ENCODE measurements at places on chromosomes 6 and 20.

- no peak for DNase-seq
Measured at GRCh38 chr20:57826666-57827287, 117.0 kb upstream of the PMEPA1 start.

DNA sequence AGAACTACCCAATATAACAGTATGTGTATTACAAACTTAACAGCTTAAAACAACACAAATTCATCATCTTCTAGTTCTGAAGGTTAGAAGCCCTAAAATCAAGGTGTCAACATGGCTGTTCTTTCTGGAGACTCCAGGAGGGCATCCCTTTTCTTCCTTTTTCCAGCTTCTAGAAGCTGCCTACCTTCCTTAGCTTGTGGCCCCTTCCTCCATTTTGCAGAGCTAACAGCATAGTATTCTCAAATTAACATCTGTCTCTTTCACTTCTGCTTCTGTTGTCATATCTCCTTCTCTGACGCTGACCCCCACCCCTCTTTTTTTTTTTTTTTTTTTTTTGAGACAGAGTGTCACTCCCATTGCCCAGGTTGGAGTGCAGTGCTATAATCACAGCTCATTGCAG is 52.8 kb upstream of the AKIRIN2 start:
- no peak for DNase-seq

- DNase-seq, result no peak
Measured at GRCh38 chr6:41208439-41209106, 7.6 kb upstream of the TREML2 start.

DNA sequence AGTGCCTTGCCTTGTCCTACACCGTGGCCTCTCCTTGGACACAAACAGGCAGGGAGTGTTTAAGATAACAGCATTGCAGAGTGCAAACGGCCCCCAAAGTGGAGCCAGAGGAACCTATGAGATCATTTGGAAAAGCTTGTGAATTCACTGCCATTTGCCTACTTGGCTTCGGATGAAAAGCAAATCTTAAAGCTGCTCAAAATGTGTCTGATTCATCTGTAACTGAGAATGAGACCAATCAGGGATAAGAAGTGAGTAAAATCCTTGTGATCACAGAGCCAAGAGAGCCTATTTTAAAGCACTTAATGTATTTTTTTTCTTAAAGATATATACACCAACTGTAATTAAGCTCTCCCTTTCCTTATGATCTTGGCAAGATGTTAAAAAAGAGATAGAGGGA is 65.7 kb upstream of the BACH2 start:
- DNase-seq, result no peak

DNA sequence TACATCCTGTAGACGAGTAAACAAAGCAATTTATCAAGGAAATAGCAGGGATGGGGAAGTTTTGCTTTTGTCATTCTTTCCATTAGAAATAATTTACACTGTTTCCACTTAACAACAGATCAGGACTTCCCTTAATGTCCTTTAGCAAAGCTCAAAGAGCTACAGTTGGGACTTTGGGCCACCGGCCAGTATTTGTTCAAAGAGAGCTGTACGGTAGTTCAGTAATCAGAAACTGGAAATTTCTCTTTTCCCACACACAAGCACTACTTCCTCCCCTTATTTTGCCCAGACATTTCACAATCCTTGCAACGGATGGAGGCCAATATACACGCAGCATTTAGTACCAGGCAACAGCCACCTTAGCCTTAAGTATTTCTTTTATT is 12.1 kb upstream of the HINT3 start:
- DNase-seq, result no peak

DNA sequence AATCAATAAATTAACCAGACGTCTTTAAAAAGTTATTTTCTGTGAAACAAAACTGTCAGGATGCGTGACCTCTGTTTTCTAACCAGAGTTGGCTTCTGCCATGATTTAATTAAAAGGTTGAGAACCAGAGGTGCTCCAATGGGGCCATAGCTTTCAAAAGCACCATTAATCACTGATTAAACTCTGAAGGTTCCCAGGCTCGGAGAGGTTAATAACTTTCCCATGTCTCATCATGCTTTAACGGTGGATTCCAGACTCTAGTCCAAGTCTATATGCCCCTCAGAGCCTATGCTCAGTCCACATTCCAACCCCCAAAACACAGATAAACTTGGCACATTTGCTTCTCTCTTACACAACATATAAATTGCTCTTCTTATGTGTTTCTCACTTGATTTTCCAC is 95.5 kb downstream of the SNAP91 start:
- no peak for DNase-seq

DNA sequence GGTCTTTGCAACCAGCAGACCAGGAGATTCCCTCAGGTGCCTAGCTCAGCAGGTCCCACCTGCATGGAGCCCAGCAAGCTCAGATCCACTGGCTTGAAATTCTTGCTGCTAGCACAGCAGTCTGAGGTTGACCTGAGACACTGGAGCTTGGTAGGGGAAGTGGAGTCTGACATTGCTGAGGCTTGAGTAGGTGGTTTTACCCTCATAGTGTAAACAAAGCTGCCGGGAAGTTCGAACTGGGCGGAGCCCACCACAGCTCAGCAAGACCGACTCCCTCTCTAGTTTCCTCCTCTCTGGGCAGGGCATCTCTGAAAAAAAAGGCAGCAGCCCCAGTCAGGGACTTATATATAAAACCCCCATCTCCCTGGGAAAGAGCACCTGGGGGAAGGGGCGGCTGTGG is 34.3 kb downstream of the PRSS35 start:
- DNase-seq, result no peak

DNA sequence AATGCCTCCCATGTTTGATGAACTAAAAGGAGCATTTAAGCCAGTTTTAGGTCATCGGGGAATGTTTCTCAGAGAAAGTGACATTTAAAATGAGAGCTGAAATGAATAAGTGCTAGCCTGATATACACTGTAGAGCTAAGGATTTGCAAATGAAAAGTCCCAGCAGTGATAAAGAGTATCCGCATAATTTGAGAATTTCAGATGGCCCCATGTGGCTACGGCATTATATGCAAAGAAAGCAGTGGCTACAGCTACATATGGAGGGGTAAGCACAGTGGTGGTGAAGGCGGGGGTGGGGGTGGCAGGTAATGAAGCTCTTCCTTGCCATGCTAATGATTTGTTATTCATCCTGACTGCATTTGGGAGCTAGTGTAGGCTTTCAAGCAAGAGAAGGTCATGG is 371.3 kb downstream of the ARHGAP18 start:
- no peak for DNase-seq

DNA sequence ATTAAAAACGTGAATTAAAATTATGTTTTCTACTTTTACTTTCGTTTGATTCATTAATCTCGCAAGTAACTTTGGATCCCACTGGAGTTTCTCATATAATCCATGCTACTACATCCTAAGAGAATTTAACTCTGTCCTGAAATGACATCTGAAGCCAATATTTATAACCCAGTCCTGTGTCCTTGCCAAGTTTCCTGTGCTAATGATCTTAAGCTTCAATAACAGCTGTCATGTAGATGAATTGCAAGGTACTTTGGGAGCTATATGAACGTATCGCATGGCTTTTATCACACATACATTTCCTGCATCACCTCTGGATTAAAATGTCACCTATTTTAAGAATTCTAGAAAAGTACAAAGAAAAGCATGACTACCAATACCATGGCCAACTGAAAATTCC is 833.8 kb upstream of the CITED2 start:
- DNase-seq, result no peak

- no peak for DNase-seq
Measured at GRCh38 chr20:46823271-46823751, 71.3 kb upstream of the EYA2 start.

GRCh38 chr20:23048283-23049200 is 930 bp downstream of the THBD start:
- peak; percentile 94 for DNase-seq

GRCh38 chr6:54621285-54621684 is 225.3 kb upstream of the FAM83B start:
- no peak for DNase-seq

DNA sequence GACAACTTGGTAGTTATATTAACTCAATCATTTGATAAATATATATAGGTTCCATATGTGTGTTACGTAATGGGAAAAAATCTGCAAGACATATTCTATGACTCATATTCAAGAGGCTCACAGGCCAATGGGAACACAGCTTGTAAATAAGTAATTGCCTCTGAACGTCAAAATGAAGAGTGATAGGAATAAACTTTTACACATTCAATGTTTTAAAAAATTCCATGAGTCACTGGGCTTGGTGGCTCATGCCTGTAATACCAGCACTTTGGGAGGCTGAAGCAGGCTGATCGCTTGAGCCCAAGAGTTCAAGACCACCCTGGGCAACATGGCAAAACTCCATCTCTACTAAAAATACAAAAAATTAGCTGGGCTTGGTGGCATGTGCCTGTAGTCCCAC is 209.4 kb upstream of the MCHR2 start:
- no peak for DNase-seq

DNA sequence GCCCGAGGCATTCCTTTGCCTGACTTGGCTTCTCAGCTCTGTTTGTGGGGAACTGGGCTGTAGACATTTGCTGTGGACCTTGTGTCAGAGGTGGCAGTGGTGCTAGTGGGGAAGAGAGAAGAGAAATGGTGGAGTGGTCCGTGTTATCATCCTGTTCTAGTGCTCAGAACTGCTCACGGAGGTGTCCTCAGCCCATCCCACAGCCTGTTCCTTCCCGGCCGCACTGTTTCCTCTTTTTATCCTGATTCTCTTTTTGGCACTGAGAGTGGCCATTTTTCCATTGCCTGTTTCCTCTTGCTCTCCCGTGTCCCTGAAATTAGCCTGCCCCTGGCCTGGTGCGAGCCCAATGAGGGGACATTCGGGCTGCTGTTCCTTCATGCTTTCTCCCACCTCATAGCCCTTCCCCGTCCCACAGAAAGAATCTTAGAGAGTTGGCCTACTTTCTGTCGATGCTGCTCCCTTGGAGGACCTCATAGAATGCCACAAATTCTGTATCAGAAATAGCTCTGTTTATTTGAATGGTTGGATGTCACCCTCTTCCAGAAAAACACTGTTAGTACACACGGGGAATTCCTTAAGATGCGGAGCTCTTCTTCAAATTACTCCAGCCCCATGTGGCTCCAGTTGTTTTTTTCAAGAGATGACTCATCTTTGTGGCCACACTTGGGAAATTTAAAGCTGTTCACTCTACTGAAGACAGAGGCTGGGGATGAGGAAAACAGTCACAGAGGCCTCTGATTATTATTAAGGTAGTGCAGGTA is 26.1 kb downstream of the FARS2 start:
- DNase-seq, result peak; percentile 71

- no peak for DNase-seq
Measured at GRCh38 chr6:133749427-133749826, 139.5 kb upstream of the TCF21 start.

DNA sequence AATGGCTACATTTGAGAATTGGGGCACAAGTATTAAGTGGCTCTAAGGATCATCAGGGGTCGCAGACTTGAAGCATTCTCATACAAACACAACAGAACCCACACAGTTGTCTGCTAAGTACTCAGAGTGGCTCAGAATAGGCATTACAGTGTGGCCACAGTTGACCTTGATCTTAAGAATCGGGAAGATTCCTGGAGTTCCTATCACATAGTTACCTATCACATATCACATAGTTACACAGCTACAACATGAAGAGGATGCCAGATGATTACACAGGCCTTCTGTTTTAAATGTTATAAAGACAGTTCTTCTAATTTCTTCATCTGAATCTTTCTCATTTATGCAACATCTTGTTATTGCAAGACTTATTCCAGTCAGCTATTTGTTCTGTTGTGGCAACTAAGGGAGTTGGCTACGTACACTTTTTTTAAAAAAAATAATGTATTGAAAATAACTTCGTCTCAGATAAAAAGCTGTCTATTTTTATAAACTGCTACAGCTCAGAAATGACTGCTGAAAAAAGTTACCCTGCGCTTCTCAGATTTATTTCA is 129.0 kb downstream of the REV3L start:
- no peak for DNase-seq

DNA sequence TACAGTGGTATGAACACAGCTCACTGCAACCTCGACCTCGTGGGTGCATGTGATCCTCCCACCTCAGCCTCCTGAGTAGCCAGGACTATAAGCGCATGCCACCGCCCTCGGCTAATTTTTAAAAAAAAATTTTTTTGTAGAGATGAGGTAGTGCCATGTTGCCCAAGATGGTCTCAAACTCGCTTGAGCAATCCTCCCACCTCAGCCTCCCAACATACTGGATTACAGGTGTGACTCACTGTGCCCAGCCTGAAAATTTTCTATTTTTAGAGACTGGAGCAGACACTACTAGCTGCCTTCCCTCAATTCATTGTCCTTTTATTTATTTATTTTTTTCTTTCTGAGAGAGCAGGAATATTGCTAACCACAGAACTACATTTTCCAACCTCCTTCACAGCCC is 20.3 kb upstream of the GTF3C6 start:
- DNase-seq, result no peak

DNA sequence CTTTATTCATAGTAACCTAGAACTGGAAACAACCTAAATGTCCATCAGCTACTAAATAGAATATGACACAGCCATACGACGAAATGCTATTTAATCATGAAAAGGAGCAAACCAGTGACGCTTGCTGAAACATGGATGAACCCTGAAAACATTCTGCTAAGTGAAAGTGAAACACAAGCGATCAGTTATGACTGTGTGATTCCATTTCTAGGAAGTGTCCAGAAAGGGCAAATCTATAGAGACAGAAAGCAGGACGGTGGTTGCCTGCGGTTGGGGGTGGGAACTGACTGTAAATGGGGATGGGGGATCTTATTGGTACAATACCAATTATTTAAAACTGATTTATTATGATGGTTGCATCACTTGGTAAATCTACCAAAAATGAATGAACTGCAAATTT is 126.8 kb downstream of the IPCEF1 start:
- no peak for DNase-seq

GRCh38 chr6:42226645-42227143 is 9.0 kb upstream of the MRPS10 start:
- no peak for DNase-seq

DNA sequence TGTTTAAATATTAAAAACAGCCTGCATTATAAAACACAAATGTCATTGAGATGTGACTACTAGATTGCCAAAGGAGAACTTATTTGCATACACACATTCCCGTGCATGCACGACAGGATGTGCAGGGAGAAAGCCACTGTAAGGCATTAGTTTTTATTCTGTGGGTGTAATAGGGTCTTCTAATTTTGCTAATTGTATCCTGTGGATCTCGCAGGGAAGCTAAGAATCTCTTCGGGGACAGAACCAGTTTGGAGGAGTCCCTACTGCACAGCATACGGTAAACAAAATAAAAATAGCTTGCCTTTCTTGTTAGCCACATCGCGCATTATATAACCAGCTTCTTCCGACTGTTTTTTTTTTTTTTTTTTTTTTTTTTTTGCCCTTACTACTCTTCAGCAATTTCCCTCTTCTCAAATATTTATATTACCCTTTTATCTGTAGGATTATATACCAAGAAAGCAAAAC is 2.0 kb downstream of the ATXN1 start:
- DNase-seq, result no peak

GRCh38 chr20:39941245-39941644 is 747.8 kb downstream of the MAFB start:
- no peak for DNase-seq

- no peak for DNase-seq
Measured at GRCh38 chr6:3316331-3316730, 57.6 kb downstream of the PSMG4 start.
